Epithelial cell of umbilical artery (primary cell): ENCODE measurements at places on chromosomes 7 and 10. TPM values are rescaled to one million over a fixed set of nuclear protein-coding genes. Genes with fewer than 3 reads are reported as not detected.

The LRRD1 gene
- total RNA-seq = under 0.01 TPM in 1 of 2 replicates, not detected in the other

The ZYX gene
- 23.9 and 29.9 TPM in 2 replicates for total RNA-seq

The SLC26A3 gene
- not detected in 2 replicates for total RNA-seq

The SP8 gene
- total RNA-seq = not detected in 2 replicates

The ANXA8L1 gene
- total RNA-seq = not detected in 2 replicates

The TBX20 gene
- 0.15 and 0.97 TPM in 2 replicates for total RNA-seq

The THSD7A gene
- 14.3 and 15.5 TPM in 2 replicates for total RNA-seq

The GPNMB gene
- 0.32 and 1.7 TPM in 2 replicates for total RNA-seq

The ASB10 gene
- not detected in 2 replicates for total RNA-seq

The FAM241B gene
- 0.32 TPM in 1 of 2 replicates, not detected in the other for total RNA-seq
